ENCODE measurements at places on chromosomes 4 and X.

DNA sequence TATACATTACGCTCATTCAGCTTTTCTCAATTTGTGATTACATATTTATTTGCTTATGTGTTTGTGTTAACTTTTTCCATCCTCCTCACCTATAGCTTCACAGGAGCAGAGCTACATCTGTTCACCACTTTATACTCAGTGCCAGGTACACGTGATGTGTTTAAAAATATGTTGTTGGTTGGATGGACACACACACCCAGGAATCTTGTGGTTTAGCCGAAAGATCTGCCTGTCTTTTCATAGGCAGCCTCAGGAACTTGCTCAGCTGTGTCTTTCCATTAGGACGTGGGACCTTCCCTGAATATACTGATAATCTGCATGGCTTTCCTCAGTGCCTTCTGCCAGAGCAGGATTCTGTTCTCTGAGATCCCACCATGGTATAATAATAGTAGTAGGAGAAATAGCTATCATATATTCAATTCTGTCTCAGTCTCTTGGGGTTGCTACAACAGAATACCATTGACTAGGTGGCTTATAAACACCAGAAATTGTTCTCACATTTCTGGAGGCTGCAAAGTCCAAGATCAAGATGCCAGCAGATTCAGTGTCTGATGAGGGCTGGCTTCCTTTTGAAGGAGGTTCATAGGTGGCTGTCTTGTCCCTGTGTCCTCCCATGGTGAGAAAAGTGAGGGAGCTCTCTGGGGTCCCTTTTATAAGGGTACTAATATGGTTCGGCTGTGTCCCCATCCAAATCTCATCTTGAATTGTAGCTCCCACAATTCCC is 50.0 kb upstream of the SOD3 start:
- DNase-seq = no peak
- H3K27me3 ChIP-seq = no peaks in the 10 kb centered on the region
- H3K36me3 ChIP-seq = no peaks in the 10 kb centered on the region
- H3K4me1 ChIP-seq = peaks cover 11% of the 10 kb centered on the region
- H3K27ac ChIP-seq = no peak overlapping the region
- no peak overlapping the region for H3K4me3 ChIP-seq

DNA sequence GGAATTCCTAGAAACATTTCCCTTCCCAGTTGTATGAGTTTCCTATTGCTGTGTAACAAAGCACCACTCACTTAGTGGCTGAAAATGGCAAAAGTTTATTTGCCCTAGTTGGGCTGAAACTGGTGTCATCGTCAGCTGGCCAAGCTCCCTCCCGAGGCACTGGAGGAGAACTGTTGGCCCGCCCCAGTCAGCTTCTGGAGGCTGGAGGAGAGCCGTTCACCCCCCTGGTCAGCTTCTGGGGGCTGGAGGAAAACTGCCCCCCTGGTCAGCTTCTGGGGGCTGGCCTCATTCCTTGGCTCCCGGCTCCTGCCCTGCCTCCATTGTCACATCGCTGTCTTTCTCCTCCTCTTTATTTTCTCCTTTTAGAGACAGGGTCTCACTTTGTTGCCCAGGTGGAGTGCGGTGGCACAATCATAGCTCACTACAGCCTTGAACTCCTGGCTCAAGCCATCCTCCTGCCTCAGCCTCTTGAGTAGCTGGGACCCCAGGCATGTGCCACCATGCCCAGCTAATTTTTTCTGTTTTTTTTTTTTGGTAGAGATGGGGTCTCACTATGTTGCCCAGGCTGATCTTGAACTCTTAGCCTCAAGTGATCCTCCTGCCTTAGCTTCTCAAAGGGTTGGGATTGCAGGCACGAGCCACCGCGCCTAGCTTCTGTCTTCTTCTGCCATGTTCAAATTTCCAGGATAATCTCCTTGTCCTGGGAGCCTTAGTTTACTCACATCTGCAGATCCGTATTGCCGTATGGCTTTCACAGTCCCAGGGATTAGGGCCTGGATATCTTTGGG is 3.2 kb downstream of the RGS12 start:
- no peak overlapping the region for H3K27ac ChIP-seq
- peaks cover 40% of the 10 kb centered on the region for H3K4me1 ChIP-seq
- DNase-seq = no peak
- no peak overlapping the region for H3K4me3 ChIP-seq
- H3K36me3 ChIP-seq = peaks cover 3% of the 10 kb centered on the region
- H3K27me3 ChIP-seq = no peaks in the 10 kb centered on the region

GRCh38 chr4:1207603-1208265 is 35.4 kb upstream of the SPON2 start:
- no peaks in the 10 kb centered on the region for H3K4me1 ChIP-seq
- H3K27me3 ChIP-seq = no peaks in the 10 kb centered on the region
- no peak for DNase-seq
- peaks cover 23% of the 10 kb centered on the region for H3K36me3 ChIP-seq
- no peak overlapping the region for H3K4me3 ChIP-seq

DNA sequence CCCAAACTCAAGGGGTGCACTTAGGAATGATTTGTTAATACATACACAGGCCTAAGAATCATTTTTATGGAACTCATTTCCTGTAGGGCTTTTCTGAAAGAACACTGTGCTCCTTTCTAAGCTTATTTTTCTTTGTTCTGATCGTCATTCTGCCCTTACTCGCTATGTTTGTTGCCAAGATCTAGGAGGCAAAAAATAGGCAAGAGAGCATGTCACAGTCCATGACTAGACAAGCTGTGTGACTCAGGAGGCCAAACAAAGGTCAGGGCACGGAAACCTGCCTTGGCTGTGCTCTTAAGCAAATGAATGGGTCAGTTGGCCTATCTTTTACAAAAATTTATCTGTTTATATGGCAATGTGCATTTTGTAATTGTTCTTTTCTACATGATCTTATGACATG is 42.5 kb upstream of the C1GALT1C1 start:
- H3K4me3 ChIP-seq = no peak overlapping the region
- no peak for DNase-seq
- H3K27ac ChIP-seq = no peak overlapping the region
- H3K4me1 ChIP-seq = no peaks in the 10 kb centered on the region
- H3K27me3 ChIP-seq = peaks cover 3% of the 10 kb centered on the region

- H3K4me3 ChIP-seq = no peak overlapping the region
- H3K4me1 ChIP-seq = no peaks in the 10 kb centered on the region
- no peak for DNase-seq
- H3K27me3 ChIP-seq = no peaks in the 10 kb centered on the region
- no peak overlapping the region for H3K27ac ChIP-seq
- H3K36me3 ChIP-seq = no peaks in the 10 kb centered on the region
These were observed 26.7 kb downstream of the DTHD1 start for GRCh38 chr4:36308150-36308549.

DNA sequence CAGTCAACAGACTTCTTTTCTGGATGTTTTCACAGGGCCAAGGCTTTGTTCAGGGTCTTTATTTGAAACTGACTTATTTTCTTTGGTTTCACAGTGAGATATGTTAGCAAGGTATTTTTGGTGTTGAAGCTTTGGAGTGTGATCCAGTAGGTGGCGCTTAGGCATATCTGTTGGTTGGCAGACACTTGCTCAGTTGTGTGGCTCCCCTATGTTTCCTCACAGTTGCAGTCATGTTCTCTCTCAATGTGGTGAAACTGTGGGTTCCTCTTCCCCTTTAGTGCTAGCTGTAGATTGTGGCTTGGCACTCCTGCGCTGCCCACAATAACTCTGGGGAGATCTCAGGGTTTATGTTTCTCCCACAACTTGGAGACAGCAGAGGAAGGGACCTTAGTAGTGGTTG is 460.8 kb downstream of the SLITRK2 start:
- H3K36me3 ChIP-seq = no peaks in the 10 kb centered on the region
- no peak for DNase-seq
- no peaks in the 10 kb centered on the region for H3K4me1 ChIP-seq
- no peak overlapping the region for H3K27ac ChIP-seq

DNA sequence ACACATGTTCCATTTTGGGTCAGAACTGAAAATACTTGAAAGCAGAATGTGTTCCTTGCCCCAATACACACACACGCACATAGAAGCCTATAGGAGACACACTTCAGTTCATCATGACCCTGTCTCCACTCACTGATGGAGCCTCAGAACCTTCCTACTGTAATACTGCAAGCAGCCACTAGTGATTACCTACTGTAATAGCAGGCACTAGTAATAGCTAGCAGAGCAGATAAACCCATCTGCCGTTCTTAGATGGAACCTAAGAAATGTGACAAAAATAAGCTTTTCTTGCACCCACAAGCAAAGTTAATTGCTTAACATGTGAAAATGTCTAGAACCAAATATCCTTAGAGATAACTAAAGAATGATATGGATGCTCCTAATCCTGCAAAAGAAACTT is 13.6 kb downstream of the AMTN start:
- no peak overlapping the region for H3K27ac ChIP-seq
- H3K4me3 ChIP-seq = no peak overlapping the region
- DNase-seq = no peak
- no peaks in the 10 kb centered on the region for H3K36me3 ChIP-seq
- H3K27me3 ChIP-seq = no peaks in the 10 kb centered on the region

GRCh38 chr4:165635381-165635780 is 237.7 kb upstream of the TLL1 start:
- no peak overlapping the region for H3K4me3 ChIP-seq
- no peaks in the 10 kb centered on the region for H3K36me3 ChIP-seq
- no peak for DNase-seq
- H3K27me3 ChIP-seq = no peaks in the 10 kb centered on the region

- no peaks in the 10 kb centered on the region for H3K27me3 ChIP-seq
- peak overlapping the region; percentile 75 for H3K27ac ChIP-seq
- DNase-seq = no peak
- H3K36me3 ChIP-seq = peaks cover 4% of the 10 kb centered on the region
- peaks cover 7% of the 10 kb centered on the region for H3K4me1 ChIP-seq
- peak overlapping the region; percentile 92 for H3K4me3 ChIP-seq
These were observed 204.6 kb downstream of the TENM3 start for GRCh38 chr4:182447767-182448280.

- H3K4me1 ChIP-seq = no peaks in the 10 kb centered on the region
- DNase-seq = peak; percentile 30
- no peak overlapping the region for H3K4me3 ChIP-seq
- peaks cover 86% of the 10 kb centered on the region for H3K36me3 ChIP-seq
- no peaks in the 10 kb centered on the region for H3K27me3 ChIP-seq
These were observed 61.5 kb upstream of the MMAA start for GRCh38 chr4:145557720-145558119.

DNA sequence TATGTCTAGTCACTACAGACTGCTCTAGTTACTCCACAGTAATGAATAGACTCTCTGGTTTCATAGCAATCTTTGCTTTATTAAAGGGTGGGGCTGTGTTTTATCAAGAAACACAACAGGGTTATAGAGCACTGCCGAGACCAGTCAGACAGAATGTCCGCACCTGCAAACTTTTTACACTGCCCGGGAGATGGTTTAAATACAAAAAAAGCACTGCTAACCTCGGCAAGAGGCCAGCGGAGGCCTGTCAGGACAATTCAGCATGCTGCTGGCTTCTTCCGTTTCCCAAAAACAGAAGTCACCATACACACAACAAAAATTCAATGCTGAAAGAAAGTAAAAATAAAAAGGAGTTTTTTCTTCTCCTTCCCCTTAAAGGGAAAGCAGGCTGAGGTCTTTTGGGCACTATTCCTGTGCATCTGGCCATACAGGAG is 67.4 kb downstream of the IRF2 start:
- no peak overlapping the region for H3K4me3 ChIP-seq
- H3K4me1 ChIP-seq = peaks cover 28% of the 10 kb centered on the region
- no peak for DNase-seq

- H3K4me3 ChIP-seq = no peak overlapping the region
- H3K4me1 ChIP-seq = no peaks in the 10 kb centered on the region
- H3K27me3 ChIP-seq = no peaks in the 10 kb centered on the region
- no peak overlapping the region for H3K27ac ChIP-seq
These were observed 88.1 kb downstream of the NPFFR2 start for GRCh38 chr4:72119946-72120345.

- H3K4me1 ChIP-seq = no peaks in the 10 kb centered on the region
- no peaks in the 10 kb centered on the region for H3K36me3 ChIP-seq
- no peak for DNase-seq
- no peak overlapping the region for H3K4me3 ChIP-seq
- H3K27ac ChIP-seq = no peak overlapping the region
These were observed 46.6 kb upstream of the TMEM184C start for GRCh38 chr4:147570616-147571015.

GRCh38 chr4:48033825-48034413 is 17.3 kb downstream of the NIPAL1 start:
- no peak overlapping the region for H3K27ac ChIP-seq
- H3K4me1 ChIP-seq = no peaks in the 10 kb centered on the region
- H3K36me3 ChIP-seq = no peaks in the 10 kb centered on the region
- no peaks in the 10 kb centered on the region for H3K27me3 ChIP-seq

- peak within 1 kb of the TSS; percentile 34 for H3K4me3 ChIP-seq
- peaks cover 2% of the 10 kb centered on the region for H3K4me1 ChIP-seq
- DNase-seq = peak; percentile 64
- H3K36me3 ChIP-seq = no peaks in the 10 kb centered on the region
- no peak within 1 kb of the TSS for H3K27ac ChIP-seq
- peaks cover 95% of the 10 kb centered on the region for H3K27me3 ChIP-seq
These were observed at the start of gene ARX for GRCh38 chrX:25015486-25016360. TSS of gene ARX (minus strand) at chrX:25015965. CDS start at chrX:25015737, 228 bp downstream.

GRCh38 chrX:27903960-27904359 is 77.3 kb downstream of the DCAF8L1 start:
- no peaks in the 10 kb centered on the region for H3K27me3 ChIP-seq
- H3K4me1 ChIP-seq = no peaks in the 10 kb centered on the region
- DNase-seq = no peak
- no peak overlapping the region for H3K27ac ChIP-seq

DNA sequence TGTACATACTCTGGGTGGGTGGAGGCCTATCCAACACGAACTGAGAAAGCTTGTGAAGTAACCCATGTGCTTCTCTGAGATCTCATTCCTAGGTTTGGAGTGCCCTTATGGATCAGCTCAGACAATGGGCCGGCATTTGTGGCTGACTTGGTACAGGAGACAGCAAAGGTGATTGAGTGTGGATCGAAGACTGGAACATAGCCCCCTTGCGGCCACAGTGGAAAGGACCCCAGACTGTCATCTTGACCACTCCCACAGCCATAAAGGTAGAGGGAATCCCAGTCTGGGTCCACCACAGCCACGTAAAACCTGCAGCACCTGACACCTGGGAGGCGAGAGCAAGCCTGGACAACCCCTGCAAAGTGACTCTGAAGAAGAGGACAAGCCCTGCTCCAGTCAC is 598.0 kb upstream of the AADAT start:
- no peak overlapping the region for H3K4me3 ChIP-seq
- no peaks in the 10 kb centered on the region for H3K4me1 ChIP-seq
- DNase-seq = no peak
- no peak overlapping the region for H3K27ac ChIP-seq

GRCh38 chrX:134570899-134571298 is 87.4 kb downstream of the PLAC1 start:
- H3K27ac ChIP-seq = no peak overlapping the region
- H3K27me3 ChIP-seq = no peaks in the 10 kb centered on the region
- no peaks in the 10 kb centered on the region for H3K36me3 ChIP-seq
- H3K4me3 ChIP-seq = no peak overlapping the region
